COR-L47 (cell line): ENCODE measurements at places on chromosomes 16 and 17.

GRCh38 chr16:75273054-75273925 is 21.9 kb upstream of the BCAR1 start:
- DNase-seq: no peak

DNA sequence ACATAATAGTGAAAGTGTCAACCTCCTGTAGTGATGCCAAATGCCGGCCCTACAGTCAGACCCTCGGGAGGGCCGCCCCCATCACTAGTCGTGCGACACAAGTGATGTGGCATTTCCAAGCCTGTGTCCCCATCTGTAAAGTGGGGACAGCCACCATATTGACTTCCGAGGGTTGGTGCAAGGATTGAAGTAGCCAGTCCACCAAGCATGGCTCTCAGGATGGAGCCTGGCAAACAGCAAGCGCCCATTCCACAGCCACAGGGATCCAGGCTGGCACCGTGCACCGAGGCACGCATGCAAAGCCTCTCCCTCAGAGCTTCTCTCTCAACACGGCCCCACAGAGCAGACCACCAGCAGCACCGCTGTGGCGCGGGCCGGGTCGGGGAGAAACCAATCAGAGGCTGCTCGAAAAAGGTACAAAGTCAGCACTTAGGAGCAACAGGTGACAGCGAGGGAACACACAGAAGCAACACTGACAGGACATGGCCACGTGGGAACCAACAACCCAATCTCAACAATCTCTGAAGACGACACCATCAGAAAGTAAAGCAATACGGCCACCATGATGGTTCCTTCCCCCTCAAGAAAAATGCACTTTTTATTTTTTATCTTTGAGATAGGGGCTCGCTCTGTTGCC is 20.6 kb downstream of the ZCCHC14 start:
- DNase-seq: no peak

DNA sequence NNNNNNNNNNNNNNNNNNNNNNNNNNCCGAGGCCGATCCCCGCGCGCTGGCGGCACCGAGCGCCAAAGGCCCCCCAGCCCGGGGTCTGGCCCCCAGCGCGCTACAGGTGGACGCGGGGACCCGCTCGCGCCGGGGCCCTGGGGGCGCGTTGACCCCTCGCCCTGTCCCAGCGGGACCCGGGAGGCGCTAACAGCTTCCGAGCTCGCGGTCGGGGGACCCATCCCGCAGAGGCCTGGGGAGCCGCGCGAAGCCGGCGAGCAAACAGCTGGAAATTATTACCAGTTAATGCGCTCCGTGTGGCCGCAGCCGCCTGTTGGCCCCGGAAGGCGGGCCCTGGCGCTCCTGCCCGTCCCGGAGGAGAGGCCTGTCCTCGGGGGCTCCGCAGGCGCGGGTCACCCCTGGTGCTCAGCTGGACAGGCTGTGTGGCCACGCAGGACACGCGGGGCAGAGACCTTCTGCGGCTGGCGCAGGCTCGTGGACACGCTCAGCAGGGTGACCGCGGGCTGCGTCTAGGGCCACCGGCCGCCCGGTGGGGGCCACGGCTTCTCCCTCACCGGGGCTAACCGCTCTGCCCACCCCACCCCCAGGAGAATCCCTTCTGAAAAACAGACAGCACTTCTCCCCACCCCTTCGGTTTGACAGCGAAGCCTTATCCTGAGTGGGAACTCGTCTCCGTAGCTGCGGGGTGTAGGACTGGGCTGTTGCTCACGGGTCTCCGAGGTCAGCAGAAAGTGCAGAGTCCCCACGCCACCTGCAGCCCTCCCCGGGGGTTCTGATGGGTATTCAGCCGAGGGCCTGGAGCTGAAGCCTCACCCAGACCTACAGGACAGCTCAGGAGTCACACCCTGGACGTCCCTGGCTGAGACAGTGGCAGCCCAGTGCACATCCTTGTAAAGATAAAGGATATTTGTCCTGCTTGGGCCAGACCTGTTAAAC is 138.7 kb upstream of the RPH3AL start:
- DNase-seq: no peak

DNA sequence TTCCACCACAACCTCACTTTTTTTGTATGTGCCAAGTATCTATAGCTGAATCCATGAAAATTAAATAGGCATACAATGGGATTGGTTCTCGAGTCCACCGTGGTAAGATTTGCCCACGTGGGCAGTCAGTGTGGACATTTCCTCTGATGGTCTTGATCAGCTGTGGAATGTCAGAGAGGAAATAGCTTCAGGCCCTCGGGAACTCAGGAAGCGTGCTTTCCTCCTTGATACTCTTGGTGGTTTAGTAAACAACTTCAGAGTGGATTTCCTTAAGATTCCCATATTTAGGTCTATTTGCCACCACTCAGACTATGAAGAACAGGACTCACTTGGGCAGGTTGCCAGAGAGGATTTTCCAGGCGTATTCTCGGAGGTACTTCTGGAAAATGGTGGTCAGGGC is 152.5 kb downstream of the VPS53 start:
- no peak for DNase-seq

DNA sequence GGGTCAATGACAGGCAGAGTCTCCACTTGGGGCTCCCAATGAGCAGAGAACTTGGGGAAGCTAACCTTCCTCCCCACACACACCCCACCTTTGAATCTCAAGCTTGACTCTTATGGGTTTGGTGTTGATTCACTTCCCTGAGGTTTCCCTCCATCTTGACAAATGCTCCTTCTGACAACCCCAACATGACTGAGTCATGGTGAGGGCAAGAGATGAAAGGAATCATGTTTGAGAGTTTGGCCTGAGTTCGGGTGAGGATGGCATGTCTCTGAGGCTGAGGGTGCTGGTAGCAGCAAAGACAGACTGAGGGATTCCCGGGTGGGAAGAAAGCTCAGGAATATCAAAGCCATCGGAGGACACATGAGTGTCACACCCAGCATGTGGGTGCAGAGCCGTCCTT is 18.7 kb downstream of the KRT9 start:
- DNase-seq: no peak

- DNase-seq: no peak
These were observed 1.8 kb downstream of the ST3GAL2 start for GRCh38 chr16:70437017-70437581.

DNA sequence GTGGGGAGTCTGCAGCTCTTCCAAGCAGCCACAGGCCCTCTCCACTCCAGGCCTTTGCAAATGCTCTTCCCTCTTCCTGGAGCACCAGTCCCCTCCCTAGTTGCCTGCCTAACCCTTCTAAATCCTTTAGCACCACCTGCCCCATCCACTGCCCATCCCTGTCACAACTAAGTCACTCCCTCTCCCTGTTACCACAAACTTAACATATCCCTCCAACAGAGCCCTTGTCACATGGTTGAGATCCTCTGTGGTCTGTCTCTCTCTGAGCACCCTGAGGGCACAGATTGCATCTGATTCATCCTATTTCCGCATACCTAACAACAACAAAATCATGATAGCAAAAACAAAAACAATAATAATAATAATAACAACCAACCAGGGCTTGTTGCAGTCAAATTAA is 11.0 kb upstream of the BEAN1 start:
- no peak for DNase-seq

DNA sequence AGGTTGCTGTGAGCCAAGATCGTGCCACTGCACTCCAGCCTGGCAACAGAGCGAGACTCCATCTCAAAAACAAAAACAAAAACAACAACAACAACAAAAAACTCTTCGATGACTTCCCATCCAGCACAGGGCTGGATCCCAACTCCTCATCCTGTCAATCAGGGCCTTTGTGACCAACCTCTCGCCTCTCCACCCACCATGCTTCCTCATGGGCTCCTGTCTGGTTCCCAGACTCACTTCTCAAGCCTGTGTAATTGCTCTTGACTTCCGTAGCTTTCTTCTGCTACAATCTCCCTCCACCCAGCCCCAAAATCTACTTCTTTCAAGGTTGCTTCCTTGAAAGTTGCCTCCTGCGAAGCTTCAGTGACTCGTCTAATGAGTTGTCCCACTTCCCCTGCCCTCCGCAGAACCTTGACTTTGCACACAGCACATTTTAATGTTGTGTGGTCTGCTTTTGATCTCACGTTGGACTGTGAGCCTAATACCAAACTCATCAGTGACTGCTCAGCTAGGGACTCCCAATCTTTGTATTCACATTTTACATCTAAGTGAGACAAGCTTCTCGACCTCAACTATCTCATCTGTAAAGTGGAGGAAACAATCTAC is 936 bp upstream of the RASL10B start:
- DNase-seq: no peak

DNA sequence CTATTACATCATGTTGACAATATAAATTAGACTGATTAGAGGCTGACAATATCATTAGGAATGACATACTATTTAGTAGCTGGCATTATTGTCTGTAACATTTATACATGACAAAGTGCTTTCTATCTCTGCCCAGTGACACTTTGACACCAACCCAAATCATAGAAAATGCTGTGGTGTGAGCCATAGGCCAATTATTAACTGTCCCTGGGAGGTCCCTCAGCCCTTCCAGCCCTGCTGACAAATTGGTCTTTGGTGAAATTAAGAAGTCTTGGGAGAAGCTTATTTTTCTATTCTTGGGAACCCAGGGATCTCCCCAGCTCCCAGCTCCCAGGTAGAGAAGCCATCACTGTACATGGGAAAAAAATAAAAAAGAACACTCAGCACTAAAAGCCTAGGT is 179.6 kb downstream of the AIPL1 start:
- DNase-seq: no peak

- DNase-seq: no peak
These were observed 102.1 kb downstream of the N4BP1 start for GRCh38 chr16:48507886-48508285.

GRCh38 chr16:1330260-1330914 is 3.1 kb upstream of the BAIAP3 start:
- no peak for DNase-seq

- DNase-seq: no peak
These were observed 336.5 kb upstream of the CDH5 start for GRCh38 chr16:66030036-66030435.

GRCh38 chr17:78223061-78223460 is 8.4 kb upstream of the TMEM235 start:
- no peak for DNase-seq

DNA sequence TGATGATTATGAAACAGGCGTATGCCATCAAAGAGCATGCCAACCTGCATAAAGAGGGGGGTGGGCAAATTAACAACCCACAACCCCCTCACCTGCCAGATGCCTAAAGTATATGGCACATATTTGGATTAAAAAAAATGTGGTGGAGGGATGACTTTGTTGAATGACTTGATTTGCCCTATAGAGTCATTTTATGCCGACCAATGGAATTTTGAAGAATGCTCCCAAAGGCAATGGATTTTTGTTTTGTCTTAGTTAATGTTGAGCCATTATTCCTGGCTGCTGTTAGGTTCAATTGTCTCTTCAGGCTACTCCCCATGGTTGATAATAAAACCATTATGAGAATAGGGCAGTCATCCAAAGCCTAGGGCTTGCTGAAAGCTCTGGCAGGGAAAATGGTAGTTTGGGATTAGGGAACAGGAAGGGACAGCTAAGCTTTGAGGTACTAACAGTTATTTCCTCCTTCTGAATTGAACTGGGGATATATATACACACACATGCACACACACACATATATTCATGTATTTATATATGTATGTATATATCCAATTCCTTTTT is 5.8 kb upstream of the CHCT1 start:
- no peak for DNase-seq
